ENCODE measurements at places on chromosomes 3 and 15. TPM values are rescaled to one million over a fixed set of nuclear protein-coding genes. Genes with fewer than 3 reads are reported as not detected.

- no peak for DNase-seq
These were observed 121.7 kb upstream of the CFAP20DC start for GRCh38 chr3:59171491-59171890.

C3orf22 gene
- total RNA-seq, result not detected

GRCh38 chr15:40333922-40334492 is 6.7 kb downstream of the CCDC9B start:
- DNase-seq, result peak; percentile 95

DNA sequence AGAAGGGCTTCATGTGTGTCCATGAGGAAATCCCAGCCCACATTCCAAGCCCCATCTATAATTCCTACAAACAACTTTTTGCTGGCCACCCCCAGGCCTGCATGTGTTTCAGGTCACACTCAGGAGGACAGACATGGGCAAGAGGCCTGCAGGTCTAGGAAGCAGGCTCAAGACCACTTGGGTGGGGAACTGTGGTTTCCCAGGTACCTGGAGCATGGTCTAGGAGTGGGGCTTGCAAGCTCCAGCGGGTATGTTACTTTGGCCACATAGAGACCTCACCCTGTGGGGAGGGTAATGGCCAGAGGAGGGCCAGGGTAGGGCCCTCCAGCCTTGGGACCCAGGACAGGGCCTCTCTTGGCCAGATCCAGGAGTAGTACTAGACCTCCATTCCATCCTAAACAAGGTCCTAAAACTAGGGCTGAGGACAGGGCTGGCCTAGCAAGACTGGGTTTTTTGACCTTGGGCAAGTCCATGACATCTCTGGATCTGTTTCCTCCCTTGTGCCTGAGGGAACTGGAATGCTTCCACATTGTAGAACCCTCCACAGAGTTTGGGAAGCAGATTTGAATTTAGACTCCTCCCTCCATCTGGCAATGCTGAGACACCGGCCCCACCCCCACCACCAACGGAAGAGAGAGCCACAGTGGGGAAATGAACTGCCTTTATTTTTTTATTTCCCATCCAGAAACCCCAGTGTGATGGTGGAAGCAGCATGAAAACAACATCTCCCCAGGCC is 22.3 kb downstream of the EAF1 start:
- no peak for DNase-seq

GRCh38 chr3:13099707-13100106 is 26.5 kb upstream of the IQSEC1 start:
- no peak for DNase-seq

PRR20G gene
- not detected for total RNA-seq

GRCh38 chr15:29324746-29325145 is 55.1 kb upstream of the NSMCE3 start:
- no peak for DNase-seq

SKIL gene
- 103 TPM for total RNA-seq

VPS39 gene
- 35.1 TPM for total RNA-seq

SPINK8 gene
- not detected for total RNA-seq

UROC1 gene
- total RNA-seq, result not detected

GOLGA8G gene
- total RNA-seq, result not detected

PLD1 gene
- total RNA-seq, result 81.0 TPM

PIF1 gene
- 14.7 TPM for total RNA-seq

- DNase-seq, result no peak
These were observed 112.2 kb upstream of the FAN1 start for GRCh38 chr15:30791239-30792175.

DNA sequence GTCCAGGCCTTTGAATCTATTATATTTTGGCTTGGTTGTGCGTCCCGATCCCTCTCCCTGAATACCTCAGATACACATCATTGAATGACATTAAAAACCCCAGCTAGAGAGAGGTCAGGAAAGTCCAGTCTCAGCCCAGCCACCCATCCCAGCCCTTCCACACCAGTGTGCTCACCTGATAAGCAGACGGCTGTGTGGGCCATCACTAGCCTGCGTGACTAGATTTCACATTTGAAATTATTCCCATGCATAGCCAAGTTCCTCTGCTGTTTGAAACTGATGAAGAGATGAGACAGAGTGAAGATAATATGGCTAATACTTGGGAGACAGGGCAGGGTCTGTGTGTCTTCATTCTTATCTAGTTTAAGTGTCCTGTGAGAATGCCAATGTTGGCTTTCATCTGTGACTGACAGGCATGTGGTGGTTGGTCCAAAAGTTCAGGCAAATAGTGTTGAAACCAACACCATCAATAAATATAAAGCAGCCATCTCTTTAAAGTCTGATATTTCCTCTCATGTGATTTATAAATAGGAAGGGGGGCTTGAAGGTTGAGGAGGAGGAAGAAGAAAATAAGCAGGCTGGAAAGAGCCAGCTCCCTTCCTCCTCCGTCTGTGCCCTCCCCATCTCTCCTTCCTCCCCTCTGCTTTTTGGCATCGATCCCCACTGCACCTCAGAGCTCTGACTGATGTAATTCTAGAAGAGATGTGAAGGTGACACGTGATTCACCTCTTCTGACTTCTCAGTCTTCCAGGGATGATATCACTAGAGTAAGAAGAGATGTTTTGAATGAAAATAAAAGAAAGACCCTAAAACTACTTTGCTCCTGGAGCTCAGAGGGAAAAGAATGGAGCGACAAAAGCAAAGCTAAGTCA is 5.1 kb downstream of the FAM43A start:
- DNase-seq, result no peak

GRCh38 chr15:90907838-90908507 is 4.9 kb downstream of the MAN2A2 start:
- no peak for DNase-seq

DNA sequence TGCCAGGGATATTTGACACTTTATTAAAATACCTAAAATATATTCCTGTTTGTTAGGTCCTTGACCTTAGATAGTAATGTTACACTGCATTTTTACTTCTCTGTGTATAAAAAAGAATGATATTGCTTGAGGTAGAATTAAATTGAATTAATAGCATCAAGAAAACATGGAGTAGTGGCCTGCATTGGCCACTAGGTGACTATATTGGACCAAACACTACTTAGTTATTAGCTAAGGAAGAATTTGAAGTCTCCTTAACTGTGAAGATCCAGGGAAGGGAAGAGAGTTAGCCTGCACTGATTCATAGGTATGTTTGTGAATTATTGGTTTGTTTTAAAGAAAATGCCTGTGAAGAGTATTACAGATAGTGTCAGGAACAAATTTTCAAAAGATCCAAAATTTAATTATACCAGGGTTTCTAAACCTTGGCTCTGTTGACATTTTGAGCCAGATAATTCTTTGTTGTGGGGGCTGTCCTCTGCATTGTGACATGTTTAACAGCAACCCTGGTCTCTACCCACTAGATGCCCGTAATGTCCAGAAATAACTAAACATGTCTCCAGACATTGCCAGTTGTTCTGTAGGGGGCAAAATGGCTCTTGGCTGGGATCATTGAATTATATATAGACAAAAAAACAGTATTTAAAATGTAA is 103.6 kb upstream of the THSD4 start:
- peak; percentile 7 for DNase-seq

DNA sequence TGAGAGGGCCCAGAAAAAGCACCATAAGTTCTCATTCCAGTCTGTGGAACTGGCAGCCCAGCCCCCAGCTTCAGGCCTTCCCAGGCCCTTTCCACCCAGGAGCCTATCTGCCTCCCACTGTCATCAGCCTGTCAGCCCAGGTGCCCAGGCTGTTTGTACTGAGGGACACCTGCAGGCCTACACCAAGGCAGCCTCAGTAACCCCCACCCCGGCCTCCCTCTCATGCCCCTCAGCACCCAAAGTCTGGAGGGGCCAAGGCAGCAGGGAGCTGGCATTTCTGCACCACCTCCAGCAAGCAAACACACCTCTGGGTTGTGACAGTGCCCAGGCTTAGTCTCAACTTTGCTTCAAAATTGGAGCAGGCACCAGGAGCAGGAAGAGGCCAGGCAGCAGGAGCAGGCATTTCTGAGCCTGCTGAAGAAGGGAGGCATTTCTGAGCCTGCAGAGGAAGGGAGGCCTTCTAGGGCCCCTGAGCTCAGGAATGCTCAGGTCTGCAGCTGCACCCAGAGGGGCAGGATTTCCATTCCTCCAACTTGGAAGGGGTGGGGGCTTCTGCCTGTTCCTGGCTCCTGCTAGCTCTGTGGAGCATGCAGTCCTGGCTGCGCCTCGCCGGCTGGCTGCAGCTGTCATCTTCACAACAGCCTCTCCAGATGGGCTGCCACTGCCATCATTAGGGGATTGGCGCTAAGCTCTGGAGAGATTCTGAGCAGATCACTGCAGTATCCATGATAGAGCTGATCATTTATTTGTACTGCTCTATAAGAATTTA is 396.1 kb downstream of the UNC13C start:
- no peak for DNase-seq

DNA sequence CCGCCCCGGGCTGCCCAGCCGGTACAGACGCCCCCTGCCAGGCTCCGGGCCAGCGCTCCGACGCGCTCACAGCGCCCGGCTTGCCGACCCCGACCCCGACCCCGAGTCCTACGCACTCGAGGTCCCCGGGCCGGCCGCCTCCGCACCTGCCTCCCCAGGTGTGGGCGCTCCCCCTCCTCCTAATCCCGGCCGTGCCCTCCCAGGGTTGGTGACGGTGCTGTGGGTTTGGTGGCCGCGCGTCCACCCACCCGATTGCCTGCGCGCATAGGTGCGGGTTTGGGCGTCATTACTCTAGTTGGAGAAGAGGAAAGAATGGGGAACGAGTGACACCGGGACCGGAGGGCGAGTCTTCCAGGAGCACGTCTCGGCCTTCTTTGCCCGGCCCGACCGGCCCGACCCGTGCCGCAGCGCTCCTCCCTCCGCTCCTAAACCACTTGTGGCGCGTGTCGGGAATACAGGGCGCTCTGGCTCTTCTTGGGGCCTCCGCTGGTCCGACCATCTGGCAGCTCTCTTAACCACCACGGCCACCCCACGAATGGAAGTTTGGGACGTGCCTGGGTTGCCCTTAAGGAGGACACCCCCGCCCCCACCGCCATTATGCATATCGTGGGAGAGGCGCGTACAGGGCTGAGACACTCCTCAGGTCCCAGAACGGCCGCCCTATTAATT is 810 bp upstream of the THRB start:
- no peak for DNase-seq

DNA sequence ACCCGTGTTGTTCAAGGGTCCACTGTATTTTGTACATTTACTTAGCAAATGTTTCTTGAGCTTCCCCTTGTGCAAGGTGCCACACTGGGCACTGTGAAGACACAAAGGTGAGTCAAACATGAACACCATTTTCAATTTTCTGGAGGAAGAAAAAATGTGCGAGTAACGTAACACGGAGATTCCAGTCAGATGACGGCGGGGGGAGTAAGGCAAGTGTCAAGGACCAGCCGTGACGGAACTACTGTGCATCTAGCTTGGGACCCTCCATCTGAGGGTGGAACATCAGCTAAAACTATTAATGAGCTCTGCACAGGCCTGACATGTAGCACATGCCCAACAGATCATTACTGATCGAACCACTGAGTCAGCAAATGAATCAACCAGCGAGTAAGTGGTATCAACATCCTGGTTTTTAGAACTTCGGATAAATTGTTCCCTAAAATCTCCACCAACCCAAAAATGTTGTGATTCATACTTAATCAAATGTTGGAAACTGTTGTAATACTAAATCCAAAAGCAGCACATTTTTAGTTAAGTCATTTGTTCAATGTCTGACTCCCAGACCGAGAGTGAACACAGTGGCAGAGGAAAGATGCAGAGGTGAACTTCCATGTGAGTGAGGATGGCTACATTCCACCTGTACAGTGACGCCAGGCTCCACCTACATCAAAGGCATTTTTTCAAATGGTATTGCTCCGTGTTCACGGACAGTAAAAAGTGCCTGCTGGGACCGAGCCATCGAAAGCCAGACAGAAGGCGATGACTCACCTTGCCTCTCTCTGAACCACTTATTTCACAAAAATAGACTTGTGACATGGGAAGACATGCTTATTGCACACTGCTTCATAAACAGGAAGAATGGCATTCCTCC is 172.2 kb downstream of the ATP10A start:
- no peak for DNase-seq

DLL4 gene
- 43.9 TPM for total RNA-seq

DNA sequence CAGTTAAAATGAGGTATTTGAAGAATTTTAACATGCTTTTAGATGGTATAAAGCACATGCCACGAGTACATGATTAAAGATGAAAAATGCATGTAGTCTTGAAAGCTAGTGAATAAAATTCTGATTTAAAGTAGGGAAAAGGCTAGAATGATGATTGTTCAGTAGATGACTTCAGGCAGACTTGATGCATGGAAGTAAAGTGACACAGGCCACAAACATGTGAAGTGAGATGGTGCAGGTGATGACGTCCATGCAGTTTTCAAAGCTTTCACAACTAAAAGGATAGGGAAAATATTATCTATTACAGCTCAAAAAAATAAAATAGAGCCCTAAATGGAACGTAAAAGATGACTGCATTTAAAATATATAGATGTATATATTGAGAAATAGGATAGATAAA is 140.9 kb downstream of the TFG start:
- no peak for DNase-seq

- no peak for DNase-seq
These were observed 34.1 kb downstream of the MB21D2 start for GRCh38 chr3:192883512-192883911.

DIS3L gene
- 23.3 TPM for total RNA-seq
